RPMI7951 (cell line): ENCODE measurements at places on chromosomes 6 and 20. TPM values are rescaled to one million over a fixed set of nuclear protein-coding genes. Genes with fewer than 3 reads are reported as not detected.
A peak's percentile ranks its signal among the peaks of the same experiment; 100 is the strongest.

- DNase-seq, result no peak
Measured at GRCh38 chr20:25544734-25545133, 40.6 kb downstream of the NINL start.

GRCh38 chr20:8049310-8049709 lies 29.7 kb upstream of the TMX4 start:
- DNase-seq, result peak; percentile 26

- DNase-seq, result no peak
Measured at GRCh38 chr6:163485388-163485851, 70.9 kb downstream of the QKI start.

- no peak for DNase-seq
Measured at GRCh38 chr20:33480048-33480447, 9.8 kb upstream of the CBFA2T2 start.

DNA sequence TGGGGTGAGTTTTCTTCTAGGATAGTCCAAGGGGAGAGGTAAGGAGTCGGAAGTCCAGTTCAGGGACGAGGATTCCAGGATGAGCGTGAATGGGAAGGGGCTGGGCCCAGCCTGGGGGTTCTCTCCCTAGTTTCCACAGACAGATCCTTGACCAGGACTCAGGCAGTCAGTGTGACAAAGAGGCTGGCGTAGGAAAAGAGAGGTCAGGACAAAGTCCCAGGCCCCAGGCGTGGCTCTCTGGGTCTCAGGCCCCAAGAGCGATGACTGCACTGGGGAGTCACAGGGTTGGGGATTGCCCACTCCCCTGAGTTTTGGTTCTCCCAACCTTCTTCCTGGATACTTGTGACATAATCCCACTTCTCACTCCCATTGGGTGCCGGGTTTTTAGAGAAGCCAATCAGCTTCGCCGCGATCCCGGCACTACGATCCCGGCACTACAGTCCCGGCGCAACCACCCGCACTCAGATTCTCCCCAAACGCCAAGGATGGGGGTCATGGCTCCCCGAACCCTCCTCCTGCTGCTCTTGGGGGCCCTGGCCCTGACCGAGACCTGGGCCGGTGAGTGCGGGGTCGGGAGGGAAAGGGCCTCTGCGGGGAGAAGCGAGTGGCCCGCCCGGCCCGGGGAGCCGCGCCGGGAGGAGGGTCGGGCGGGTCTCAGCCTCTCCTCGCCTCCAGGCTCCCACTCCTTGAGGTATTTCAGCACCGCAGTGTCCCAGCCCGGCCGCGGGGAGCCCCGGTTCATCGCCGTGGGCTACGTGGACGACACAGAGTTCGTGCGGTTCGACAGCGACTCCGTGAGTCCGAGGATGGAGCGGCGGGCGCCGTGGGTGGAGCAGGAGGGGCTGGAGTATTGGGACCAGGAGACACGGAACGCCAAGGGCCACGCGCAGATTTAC lies 46.2 kb upstream of the TRIM26 start:
- peak; percentile 79 for DNase-seq

GRCh38 chr6:109295109-109295773 lies 87.0 kb downstream of the CD164 start:
- no peak for DNase-seq

- peak; percentile 95 for DNase-seq
Measured at GRCh38 chr20:25076201-25076600, 5.7 kb downstream of the VSX1 start.

DNA sequence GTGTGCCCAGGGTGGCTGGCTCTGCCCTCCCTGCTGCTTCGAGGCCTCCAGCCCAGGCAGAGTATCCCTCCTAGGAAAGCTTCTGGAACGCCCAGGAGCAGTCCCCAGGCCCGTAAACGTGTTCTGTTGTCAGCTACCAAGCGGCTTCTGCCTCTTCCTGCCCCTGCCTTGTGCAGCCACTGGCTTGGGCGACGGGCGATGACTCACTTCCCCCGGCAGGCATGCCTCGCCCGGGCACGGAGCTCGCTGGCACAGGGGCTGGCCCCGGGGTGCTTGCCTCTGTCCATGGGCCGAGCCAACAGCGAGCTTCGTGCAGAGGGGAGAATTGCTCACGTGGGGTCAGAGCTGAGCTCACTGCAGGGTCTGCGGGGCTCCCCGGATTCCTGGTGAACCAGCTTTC lies 86.7 kb upstream of the THBS2 start:
- DNase-seq, result peak; percentile 86

DNA sequence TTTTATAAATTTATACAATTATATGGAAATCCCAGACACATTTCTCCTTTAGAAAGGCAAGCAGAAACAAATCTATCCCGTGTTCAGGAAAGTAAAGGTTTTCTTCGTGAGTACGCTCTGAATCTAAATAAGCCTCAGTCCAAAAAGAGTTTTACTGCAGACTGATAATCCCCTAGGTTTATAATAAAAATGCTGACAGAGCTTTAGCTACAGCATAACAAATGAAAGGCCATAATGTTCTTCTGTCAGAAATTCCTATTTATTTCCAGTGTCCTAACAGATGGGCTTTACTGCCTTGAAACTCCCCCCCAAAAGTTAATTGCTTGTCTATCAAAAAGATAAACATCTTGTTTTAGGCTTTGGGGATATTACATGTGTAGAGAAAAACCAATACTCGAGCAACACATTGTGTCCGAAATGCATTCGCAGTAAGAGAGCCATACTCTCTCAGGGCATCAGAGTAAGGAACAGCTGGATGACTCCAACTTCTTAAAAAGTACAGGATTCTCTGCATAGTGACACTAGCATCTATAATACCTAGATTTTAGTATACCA lies 109.0 kb downstream of the PRKN start:
- DNase-seq, result no peak

DNA sequence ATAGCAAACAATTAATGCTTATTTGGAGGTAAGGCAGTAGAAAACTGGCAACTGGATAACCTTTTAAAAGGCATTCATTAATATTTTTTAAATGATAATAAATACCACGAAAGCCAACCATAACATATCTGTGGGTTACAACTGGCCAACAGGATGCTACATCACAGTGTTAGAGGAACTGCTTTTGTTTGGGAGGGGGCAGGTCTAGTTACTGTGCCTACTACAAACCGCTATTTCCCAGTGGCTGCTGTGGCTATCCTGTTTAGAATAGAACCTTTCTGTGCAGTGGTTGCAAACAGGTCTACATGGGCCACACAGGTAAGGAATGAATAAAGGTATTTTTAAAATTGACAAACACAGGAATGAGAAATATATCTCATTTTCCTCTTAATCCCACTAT lies 976 bp downstream of the PIGT start:
- DNase-seq, result no peak

- no peak for DNase-seq
Measured at GRCh38 chr6:109449795-109450673, 5.5 kb downstream of the MICAL1 start.

DNA sequence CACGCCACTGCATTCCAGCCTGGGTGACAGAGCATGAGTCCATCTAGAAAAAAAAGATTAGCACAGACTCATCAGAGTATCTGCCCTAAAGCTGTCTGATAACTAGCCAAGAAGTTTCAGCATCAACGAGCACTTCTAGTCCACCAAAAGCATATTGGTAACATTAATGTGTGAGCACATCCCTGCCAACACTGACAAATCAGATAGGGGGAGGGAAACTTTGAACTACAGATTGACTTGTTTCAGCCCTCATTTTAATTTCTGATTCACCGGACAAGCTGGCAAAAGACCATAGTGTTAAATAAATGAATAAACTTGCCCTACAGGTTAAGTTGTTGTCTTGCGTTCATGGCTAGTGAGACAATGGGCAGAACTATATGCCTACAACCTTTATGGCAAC lies 7.7 kb upstream of the SEC63 start:
- peak; percentile 89 for DNase-seq

DNA sequence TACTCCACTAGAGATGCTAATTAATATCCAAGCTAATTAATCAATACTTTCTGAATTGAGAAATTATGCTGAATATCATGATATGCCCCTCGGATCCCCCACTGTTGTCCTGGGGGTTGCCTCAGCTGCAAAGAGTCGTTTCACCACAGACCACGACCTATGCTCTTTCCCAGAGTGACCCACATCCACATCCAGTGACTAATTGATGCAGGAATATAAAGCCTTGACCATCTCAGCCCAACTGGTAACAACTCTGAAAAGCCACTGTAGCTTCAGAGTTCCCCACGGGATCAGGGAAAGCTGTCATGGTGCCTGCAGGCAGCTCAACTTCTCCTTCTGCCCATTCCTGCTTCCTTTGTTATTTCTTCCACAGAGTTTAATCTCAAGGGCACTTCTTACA lies 116.9 kb downstream of the RWDD2A start:
- DNase-seq, result peak; percentile 4

DNA sequence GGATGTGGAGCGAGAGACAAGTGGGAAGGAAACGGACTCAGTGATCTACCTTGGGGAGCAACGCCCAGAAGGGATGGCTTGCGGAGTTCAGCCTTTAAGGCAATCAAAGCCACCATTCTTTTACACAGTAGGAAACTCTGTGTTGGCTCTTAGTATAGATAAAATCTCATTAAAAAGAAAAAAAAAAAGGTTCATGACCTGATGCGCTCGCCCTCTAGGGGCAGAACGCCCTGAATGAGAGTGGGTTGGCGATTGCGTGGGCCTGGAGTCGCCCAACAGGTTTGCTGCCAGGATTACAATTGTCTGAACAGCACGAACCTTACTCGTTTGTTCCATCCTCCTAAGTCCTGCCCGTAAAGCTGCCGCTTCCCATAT lies 1.2 kb downstream of the TPD52L1 start:
- peak; percentile 39 for DNase-seq

DNA sequence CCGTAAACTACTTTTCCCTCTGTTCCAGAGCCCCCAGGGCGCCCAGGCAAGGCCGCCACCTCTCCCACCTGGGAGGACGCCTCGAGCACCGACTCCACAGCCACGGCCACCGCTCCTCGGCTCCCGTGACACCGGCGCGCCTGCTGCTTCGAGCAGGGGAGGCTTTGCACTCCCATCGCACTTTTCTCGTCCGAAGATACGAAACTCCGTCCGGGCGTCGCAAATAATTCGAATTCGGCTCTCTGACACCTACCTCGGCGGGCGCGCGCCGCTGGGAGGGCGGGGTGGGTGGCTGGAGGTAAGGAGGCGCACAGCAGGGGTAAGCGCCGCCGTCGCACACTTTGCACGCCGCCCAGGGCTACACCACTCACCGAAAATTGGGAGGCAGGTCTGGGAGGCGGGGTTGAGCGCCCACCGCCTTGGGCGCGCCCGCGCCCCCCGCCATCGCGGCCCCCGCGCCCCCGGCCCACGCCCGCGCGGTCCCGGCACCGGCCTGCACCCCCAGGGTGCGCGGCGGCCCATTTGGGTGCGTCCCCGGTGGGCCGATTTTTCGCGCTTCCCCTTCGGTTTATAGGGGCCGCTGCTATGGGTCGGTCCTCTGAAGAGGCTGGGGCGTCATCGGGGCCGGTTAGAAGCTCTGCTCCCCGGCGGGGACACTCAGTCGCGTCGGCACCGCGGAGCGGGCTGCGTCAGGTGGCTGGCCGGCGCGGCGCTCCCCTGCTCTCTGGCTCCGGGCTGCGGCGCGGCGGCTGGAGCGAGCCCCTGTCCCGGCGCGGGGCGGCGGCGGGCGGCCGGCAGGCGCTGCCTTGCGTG lies 36.2 kb downstream of the GNAS start:
- no peak for DNase-seq

DNA sequence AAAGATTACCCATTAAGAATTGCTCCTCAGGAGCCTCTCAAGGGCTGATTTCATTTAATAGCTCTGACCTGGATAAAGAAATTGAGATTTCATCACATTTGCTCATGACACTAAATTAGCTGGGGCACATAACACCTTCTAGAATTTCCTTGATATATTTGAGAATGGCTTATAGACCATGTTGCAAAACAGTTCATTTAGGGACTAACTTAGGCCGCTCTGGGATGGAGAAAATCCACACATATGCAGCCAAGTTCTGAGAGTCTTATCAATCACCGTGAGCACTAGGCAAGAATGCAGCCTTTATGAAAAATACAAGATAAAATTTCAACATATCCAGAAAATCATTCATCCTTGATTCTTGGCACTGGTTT lies 91.0 kb upstream of the MCHR2 start:
- no peak for DNase-seq

GRCh38 chr20:9280666-9281065 lies 211.8 kb downstream of the PLCB4 start:
- peak; percentile 79 for DNase-seq

GRCh38 chr6:38261626-38262025 lies 378.1 kb downstream of the BTBD9 start:
- no peak for DNase-seq

- no peak for DNase-seq
Measured at GRCh38 chr20:62349556-62350097, 17.5 kb downstream of the LAMA5 start.

GRCh38 chr20:53023732-53024520 lies 51.8 kb downstream of the TSHZ2 start:
- no peak for DNase-seq

- peak; percentile 24 for DNase-seq
Measured at GRCh38 chr6:138765896-138766655, 7.5 kb upstream of the CCDC28A start.

DNA sequence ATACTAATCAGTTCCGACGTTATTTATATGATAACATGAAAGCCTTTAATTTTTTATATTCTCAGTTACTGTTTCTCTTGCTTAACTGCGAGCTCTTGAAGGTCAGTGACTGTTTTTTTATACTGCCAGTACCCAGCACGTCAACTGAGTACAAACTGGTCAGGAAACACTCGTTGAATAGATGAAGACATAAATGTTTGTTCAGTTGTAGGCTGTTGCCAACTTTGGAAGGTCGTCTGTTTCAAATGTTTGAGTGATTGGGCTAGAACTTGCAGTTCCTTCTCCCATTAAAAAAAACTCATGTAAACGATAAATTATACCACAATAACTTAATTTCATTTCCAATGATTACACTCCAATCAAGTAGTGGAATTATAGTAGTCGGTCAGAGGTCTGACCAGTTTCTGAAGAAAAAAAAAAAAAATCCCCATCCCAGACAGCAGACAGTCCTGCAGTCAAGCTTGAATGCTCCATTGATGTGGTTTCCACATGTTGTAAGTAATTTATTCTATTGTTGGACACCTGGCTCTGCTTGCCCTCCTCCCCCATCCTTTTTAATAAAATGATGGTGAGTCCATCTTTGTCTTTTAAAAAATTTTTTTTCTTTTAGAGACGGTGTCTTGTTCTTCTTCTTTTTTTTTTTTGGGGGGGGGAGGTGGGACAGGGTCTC lies 81.1 kb downstream of the SASH1 start:
- DNase-seq, result no peak

GRCh38 chr20:32010666-32011065 lies 428 bp downstream of the CCM2L start:
- DNase-seq, result no peak

GRCh38 chr20:59705651-59706399 lies 101.5 kb downstream of the PHACTR3 start:
- DNase-seq, result no peak

Gene ISM1
- 0.39 and 0.48 TPM in 2 replicates for total RNA-seq

Gene SLC22A7
- total RNA-seq, result not detected in 2 replicates

Gene ARHGAP40
- 0.10 TPM in 1 of 2 replicates, not detected in the other for total RNA-seq

Gene HUS1B
- total RNA-seq, result 0.36 and 0.98 TPM in 2 replicates

Gene TRDN
- not detected in 2 replicates for total RNA-seq

Gene SLC35D3
- total RNA-seq, result not detected in 2 replicates

Gene SNAI1
- total RNA-seq, result 1.4 and 1.7 TPM in 2 replicates

Gene TPD52L1
- total RNA-seq, result 16.8 and 17.4 TPM in 2 replicates

Gene DEFB132
- not detected in 2 replicates for total RNA-seq

Gene FAM135A
- total RNA-seq, result 6.8 and 10.3 TPM in 2 replicates

Gene PNPLA1
- not detected in 2 replicates for total RNA-seq

Gene SMOC2
- not detected in 2 replicates for total RNA-seq

Gene HDGFL1
- not detected in 2 replicates for total RNA-seq

Gene C4B
- total RNA-seq, result 0.68 and 0.72 TPM in 2 replicates

Gene HLA-DRA
- 18.8 and 21.4 TPM in 2 replicates for total RNA-seq
